GOT3 (cell line): ENCODE measurements at places on chromosomes 3 and 15.

DNA sequence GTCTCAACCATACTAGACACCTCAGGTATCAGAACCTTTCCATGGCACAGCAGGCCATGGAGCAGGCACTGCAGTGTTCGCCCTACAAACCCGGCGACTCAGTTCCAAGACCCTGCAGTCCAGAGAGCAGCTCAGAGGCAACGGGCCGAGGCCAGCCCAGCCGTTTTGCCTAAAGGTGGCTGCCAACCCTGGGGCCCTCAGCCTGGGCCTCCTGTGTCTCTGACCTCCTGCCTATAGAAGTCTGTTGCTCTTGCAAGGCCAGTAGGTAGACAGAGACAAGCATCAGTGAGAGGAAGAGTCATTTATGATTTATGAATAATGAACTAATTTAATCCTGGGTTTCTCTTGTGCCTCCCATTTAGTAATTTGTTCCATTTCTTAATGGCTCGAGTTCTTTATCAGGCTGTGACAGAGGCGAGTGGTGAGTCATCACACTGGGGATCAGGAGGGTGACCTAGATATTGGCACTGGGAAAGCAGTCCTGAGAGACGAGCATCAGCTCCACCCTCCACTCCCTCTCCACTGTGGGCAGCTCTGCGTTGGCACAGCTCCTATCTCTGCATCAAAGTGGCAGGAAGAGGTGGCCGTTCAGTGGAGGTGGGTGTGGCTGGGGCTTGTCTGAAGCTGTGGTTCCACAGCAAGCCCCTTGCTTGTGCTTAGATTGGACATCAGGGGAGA is 79.8 kb downstream of the ABHD5 start:
- no peak for DNase-seq

GRCh38 chr3:156661155-156661554 is 13.2 kb upstream of the TIPARP start:
- no peak for DNase-seq

- DNase-seq: no peak
These were observed 15.7 kb upstream of the ZXDC start for GRCh38 chr3:126491221-126492013.

- DNase-seq: no peak
These were observed 28.7 kb upstream of the HCN4 start for GRCh38 chr15:73397461-73397860.

DNA sequence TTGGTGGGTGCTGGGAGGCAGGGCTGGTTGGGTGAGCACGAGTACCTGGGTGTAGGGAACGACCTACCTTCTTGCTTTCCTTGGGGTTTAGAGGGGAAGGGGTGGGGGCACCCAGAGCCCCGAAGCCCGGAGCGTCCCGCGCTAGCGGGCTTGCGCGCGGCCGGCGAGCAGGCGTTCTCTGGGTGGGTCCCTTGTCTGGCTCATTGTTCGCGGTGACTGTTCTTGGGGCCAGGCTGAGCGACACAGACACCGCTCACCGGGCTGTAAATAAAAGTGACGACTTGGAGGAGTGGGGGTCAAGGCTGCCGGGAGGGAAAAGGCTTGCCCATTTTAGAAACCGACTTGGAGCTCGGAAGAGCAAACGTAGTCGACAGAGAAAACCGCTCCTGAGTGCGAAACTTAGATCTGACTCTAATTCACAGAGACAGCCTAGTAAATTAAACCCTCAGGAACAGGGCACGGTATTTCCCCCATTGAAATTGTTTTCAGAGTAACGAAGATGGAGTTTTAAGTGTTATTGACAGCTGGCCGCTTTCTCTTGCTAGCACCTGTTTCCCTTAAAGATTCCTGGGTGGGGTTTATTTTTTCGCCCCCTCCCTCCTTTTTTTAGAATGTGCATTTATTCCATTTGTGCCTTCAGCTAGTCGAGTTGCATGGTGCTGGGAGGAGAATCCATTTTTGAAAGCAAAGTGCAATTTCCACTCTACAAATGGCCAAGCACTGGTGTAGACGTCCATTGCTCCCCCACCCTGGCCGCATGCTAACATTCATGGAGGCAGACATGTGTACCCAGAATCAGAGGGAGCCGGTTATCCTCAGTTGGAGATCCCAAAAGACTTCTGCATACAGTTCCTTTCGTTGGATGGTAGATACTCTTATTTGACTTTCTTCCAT is 532.1 kb upstream of the SEMA6D start:
- DNase-seq: no peak

DNA sequence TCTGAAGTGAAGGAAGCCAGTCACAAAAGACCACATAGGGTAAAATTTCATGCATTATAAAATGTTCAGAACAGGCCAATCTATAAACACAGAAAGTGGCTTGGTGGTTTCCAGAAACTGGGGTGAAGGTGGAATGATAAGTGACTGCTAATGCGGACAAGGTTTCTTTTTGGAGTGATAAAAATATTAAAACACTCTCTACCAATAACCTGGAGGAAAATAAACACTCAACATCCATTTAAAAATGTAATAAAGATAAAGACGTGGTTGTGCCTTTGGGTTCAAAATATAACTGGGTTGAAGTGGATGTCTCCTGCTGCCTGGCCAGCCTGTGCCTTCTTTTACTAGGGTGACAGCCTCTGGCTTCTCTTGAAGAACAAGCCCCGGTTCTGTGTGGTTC is 70.9 kb upstream of the GCNT3 start:
- no peak for DNase-seq

GRCh38 chr15:80906159-80906766 is 83.4 kb downstream of the MESD start:
- DNase-seq: no peak

DNA sequence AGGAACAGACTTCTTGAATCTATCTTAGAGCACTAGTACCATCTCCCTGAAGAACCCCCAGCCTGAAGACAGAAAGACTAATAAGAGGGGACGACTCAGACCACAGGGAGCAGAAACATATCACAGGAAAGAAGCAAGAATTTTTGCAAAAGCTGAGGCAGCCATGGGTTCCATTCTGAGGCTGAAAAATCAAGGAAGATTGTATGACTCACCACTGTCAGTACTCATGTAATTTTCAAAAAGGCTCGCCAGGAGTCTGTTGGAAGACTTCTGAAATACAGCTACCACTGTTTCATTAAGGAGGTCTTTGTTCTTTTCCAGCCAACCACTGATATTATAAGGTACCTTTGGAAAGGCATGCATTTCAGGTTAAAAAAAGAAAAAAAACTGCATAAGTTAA is 47.5 kb downstream of the MYH15 start:
- DNase-seq: no peak

DNA sequence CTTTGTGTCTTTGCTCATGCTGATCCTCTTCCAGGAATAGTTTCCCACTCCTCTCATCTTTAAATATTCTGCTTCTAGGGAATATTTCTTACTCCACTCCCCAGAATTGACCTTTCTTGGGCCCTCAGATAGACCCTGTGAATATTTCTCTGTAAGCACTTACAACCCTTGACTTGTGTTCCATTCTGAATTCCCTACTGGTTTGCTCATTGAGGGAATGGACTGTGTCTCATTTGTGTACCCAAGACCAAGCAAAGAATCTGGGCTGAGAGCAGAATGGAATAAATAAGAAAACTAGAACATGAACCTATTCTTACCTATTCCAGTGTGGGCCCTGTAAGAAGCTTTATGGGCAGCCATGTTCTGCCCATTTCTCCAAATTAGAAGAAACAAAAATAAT is 72.7 kb upstream of the TSPAN3 start:
- DNase-seq: no peak

- DNase-seq: no peak
These were observed 113.6 kb upstream of the SNTN start for GRCh38 chr3:63538919-63539318.

DNA sequence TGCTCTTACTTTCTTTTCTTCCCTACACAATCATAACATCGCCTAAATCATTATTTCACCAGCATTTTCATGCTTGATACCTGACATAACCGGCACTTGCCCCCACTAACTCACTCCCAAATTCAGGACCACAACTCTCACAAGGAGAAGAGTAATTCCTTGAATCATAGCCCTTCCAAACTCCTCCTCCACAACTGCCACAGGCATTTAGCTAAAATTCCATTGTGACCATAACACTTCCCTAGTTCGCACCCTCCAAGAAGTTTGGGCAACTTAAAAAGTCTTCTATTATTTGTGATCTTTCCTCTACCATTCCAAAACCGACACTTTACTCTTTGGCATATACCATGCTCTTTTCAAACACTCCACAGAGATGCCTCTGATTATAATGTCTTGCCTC is 59.4 kb upstream of the XRN1 start:
- no peak for DNase-seq

DNA sequence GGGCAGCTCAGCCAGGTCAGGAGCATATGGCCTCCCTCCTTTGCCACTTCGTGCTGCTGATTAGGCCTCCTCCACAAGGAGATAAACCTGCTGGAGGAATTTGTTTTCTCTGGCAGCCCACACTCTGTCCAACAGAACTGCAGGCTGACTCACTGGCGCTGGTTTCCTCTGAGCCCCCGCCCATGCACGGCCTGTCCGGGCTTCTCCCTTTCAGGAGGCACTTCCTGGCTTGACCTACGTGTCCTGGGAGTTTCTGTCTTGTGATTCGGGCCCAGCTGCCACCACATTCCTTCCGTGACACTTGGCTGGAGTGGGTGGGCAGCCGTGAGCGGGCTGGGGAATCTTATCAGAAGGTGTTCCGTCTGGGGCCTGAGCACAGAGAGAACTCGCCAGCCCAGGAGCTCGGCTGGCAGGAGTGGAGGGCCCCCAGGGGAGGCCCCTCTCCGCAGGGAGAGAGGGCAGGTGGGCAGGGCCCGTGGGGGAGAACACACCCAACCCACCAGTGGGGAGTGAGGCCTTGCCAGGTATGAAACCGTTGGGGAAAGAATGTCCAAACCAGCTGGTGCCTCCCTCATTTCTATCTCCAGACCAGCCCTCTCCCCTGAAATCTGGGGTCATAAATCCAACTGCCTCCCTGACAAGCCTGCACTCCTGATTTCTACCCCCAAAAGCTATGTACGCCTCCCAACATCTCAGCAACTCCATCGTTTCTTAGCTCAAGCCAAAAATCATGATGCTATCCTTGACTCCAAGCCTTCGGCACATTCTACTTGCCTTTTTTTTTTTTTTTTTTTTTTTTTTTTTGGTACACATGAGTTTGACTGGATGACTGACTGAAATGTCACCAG is 110.6 kb upstream of the MEF2A start:
- peak; percentile 61 for DNase-seq

- DNase-seq: no peak
These were observed 53.1 kb downstream of the GMNC start for GRCh38 chr3:190809351-190809750.

DNA sequence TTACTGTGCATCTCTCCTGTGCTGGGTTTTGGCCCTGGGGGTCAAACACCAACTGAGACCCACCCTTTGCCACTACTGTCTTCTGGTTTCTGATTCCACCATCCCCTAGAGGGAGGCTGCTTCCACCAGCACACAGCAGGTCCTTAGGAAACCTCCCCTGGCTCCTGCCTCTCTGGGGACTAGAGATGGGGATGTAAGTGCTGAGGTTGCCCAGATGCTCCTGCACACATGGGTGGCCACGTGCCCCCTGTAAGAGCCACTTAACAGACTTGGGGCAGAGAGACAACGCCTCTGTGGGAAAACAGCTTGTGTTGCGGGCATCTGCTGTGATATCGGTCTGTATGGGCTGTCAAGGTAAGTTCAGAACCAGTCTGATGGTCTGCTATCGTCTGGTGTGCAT is 83.4 kb downstream of the ATP2B2 start:
- no peak for DNase-seq

GRCh38 chr3:57733790-57734189 is 22.3 kb upstream of the SLMAP start:
- DNase-seq: no peak

GRCh38 chr15:33293713-33294334 is 16.9 kb upstream of the RYR3 start:
- no peak for DNase-seq

GRCh38 chr15:44647036-44647435 is 16.4 kb downstream of the SPG11 start:
- no peak for DNase-seq

DNA sequence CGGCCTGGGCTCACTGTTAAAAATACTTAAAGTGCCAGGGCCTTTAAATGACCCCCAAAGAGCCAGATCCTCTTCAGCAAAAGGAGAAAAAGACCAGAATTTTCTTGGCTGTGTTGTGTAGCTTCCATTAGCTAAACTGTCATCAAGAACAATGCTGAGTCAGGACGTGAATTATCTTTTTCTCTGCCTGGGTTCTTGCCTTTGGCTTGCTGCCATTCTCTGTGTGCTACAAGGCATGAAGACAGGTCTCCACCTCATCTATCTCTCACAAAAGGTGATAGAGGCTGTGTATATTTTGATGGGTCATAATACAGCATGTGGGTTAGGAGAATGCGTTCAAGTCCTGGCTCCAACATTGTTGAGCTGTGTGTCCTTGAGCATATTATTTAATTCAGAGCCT is 52.4 kb upstream of the SELENOK start:
- no peak for DNase-seq

DNA sequence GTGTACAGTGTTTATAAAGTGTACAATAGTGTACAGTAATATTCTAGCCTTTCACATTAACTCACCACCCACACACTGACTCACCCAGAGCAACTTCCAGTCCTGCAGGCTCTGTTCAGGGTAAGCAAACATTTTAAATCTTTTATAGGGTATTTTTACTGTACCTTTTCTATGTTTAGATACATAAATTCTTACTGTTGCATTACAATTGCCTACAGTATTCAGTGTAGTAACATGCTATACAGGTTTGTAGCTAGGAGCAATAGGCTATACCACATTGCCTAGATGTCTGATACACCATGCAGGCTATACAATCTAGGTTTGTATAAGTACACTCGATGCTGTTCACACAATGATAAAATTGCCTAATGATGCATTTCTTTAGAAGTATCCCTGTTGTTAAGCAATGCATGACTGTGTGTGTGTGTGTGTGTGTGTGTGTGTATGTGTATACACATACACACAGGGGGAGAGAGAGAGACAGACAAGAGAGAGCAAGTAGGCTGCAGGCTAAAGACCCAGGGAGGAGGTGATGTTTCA is 72.5 kb upstream of the PRR23C start:
- DNase-seq: no peak

DNA sequence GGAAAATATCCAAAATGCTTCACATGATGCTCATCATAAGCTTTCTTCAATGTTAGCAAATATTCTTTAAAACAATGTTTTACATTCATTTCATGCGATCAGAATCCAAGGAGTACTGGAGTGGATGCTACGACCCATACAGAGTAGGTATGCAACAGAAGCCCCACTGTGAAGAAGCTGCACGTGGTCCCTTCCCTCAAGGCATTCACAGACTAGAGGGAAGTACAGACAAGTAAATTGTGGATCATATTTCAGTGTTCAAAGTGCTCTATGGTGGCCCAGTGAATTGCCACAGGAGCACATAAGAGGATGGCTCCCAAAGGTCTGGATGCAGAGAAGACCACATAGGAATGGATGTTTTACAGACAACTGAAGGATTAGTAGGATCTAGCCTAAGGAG is 789.9 kb downstream of the IGSF11 start:
- DNase-seq: no peak
